Activated CD4-positive, CD25-positive, alpha-beta regulatory T cell treated with anti-CD3 and anti-CD28 coated beads, Interleukin-2, amount 50 U/mL, for 72 hours (primary cell): ENCODE measurements at places on chromosomes 4 and X.

DNA sequence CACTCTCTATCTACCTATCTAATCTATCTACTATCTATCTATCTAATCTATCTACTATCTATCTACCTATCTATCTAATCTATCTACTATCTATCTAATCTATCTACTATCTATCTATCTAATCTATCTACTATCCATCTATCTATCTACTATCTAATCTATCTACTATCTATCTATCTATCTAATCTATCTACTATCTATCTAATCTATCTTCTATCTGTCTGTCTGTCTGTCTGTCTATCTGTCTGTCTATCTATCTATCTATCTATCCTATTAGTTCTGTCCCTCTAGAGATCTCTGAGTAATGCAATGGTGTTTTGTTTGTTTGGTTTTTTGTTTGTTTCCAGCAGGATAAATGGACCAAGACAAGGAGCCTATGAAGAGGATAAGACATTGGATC, 9.4 kb upstream of the ASMTL start:
- no peak for DNase-seq

GRCh38 chr4:38983291-38983690, 48.9 kb downstream of the TMEM156 start:
- no peak for DNase-seq

DNA sequence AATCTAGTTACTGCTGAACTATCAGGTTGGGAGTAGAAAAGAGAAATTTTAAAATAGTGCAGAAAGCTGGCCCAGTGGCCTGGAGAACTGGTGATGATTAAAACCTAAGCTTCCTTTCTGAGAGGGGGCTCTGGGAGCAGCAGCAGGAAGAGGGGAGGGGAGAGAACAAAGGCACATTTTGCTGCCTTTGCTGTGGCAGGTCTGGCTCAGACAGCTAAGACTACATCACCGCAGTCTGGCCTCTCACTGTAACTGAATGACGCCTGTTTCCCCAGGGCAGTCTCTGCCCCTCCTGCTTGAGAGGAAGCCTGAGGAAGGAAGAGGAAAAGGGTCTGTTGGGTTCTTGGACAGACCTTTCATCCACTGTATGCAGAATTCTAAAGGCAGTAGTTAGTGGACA, 148.5 kb downstream of the FRAS1 start:
- no peak for DNase-seq

DNA sequence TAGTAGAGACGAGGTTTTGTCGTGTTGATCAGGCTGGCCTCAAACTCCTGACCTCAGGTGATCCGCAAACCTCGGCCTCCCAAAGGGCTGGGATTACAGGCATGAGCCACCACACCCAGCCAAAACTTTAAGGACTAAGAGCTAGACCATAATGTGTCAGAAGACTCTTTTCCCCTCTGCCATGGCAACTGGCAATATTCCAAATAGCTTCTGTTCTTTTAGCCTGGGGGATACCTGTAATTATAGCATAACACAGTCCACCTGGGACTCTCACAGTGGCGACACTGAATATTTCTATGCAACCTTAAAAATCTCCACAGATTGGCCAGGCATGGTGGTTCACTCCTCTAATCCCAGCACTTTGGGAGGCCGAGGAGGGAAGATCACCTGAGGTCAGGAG, 45.5 kb upstream of the RBM47 start:
- DNase-seq = no peak

GRCh38 chr4:185332575-185333464, 62.9 kb downstream of the LRP2BP start:
- no peak for DNase-seq
